Right forelimb (tissue), 1 donor: ENCODE measurements at places on chromosomes 12 and 14.

DNA sequence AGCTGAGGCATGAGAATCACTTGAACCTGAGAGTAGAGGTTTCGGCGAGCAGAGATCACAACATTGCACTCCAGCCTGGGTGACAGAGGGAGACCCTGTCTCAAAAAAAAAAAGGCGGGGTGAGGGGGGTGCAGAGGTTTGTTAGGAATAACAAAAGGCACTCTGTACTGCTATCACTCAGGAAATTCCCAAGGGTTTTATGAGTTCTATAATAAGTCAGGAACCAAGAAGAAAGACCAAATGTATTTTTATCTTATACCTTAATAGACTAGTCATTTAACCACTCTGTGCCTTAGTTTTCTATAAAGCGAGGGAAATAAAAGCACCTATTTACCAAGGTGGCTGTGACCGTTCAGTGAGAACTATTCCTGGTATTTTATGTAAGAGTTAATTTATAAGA is 319.2 kb downstream of the GPHN start:
- DNase-seq, result no peak

DNA sequence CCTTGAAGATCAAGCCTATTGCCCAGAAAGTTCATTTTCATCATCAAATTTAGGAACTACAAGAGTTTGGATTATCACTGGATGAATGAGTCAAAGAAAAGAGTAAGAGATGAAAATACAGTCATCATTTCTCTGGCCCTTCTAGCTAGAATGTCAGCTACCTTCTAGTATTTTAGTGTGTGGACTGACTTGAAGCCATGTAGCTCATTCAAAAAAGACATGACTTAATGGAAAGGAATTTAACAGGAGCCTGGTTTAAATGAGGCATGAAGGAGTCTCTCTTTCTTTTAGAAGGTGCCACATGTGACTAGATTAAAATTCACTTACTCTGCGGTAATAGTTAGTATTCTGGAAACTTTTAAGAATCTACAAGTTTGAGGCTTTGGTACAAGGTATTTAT is 7.1 kb downstream of the PTHLH start:
- DNase-seq, result no peak

DNA sequence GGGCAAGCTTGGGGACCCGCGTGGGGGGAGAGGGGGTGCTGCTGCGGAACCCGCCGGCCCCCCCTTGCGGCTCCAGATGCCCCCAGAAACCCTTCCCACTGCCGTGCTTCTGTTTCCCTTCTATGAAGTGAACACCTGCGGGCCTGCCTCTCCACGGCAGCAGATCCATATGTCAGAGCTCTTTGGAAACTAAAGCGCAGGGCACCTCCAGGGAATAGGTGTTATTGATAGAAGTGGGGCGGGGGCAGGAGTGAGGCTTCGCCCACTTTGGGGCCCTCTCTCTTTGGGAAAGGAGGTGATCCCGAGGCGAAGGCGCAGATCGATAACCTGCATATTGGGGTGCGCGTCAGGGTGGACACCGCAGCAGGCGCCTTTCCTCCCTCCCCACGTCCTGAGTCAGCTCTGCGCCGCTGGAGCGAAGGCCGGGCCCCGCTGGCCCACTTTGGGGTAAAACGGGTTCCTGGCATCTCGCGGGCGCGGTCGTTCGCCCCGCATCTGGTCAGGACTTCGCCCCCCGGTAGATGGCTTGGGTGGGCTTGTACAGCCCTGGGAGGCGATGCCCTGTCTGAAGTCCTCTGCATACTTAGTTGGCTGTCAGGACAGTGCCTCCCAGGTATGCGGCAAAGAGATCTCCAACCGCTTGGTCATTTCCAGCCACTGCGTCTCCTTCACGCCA is 524 bp downstream of the KMT5A start:
- DNase-seq, result no peak

DNA sequence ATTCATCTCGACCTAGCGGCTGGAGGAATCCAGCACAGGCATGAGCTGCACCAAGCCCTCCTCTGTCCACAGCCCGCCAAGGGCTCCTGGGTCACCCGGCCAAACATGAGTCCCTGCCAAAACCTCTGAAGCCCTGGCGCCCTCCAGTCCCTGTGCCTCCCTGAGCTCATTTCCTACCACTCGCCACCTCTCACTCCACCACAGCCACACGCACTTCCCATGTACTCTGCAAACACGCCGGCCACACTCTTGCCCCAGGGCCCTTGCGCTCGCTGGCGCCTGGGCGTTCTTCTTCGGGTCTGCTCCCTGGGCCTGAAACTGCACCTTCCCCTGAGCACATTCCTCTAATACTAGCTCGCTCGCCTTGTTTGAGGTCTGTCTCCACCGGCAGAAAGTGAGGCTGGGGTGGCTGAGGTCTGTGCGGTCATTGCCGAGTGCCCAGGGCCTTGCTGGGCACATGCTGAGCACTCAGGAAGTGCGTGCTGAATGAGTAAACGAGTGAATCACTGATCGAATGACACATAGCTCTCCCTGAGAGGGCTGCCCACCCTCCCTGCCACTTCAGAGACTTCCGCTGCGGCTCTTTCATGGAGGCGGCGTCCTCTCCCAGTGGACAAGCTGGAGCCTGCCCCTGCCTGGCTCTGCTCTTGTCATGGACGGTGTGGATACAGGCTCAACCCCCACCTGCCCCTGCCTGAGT is 33.7 kb upstream of the DLK1 start:
- no peak for DNase-seq

DNA sequence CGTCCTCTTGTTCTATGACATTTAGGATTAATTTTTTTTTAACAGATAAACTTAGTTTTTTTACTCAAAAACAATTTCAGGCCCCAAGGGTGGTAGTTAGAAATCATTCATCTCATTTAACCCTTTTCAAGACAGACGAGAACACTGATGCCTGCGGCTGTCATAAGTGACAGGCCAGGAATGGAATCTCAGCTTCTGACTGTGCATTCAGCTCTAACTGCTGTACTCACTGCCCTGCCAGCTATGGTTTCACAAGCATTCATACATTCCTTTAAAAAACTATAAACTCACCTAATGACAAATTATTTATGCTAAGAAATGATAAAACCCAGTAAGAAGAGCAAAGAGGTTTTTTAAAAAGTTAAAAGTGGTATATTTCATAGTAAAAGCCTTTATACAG is 8.8 kb downstream of the DENND5B start:
- DNase-seq, result no peak

GRCh38 chr12:131785763-131786330 is 42.3 kb upstream of the MMP17 start:
- DNase-seq, result no peak

DNA sequence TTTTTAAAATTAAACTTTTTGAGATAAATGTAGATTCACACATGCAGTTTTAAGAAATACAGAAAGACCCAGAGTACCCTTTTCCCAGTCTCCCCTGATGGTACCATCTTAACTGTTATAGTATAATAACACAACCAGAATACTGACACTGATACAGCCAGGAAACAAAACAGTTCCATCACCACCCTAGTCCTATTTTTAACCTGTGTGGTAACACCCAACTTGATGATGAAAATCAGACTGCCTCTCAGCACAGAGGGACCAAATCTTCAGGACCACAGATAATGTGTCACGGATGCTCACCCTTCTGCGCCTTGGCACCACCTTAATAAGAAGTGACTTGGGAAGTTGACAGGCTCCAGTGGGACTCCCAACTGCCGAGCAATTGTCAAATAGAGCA is 18.1 kb downstream of the FBXO21 start:
- DNase-seq, result no peak

GRCh38 chr12:128695697-128696096 is 128.1 kb downstream of the SLC15A4 start:
- DNase-seq, result no peak

- DNase-seq, result peak; percentile 88
Observed at GRCh38 chr14:77799863-77800730, at the start of gene ADCK1. TSS of gene ADCK1 (plus strand) at chr14:77800109. CDS start at chr14:77818979, 18,870 bp downstream.

DNA sequence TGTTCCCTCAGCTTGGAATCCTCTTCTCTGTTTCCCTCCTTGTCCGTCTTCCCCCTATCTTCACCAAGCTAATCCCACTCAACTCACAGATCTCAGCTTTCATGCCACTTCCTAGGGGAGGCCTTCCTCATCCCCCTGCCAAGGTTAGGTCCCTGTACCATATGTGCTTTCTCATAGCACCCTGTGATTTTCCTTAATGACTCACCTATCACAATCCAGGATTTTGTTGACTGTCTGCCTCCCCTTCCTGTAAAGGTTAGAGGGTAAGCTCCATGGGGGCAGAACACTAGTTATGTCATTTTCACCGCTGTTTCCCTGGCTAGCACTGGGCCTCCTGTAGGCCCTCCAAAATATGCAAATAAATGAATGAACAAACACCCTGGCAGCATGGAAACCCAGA is 57.6 kb downstream of the CRADD start:
- DNase-seq, result no peak

DNA sequence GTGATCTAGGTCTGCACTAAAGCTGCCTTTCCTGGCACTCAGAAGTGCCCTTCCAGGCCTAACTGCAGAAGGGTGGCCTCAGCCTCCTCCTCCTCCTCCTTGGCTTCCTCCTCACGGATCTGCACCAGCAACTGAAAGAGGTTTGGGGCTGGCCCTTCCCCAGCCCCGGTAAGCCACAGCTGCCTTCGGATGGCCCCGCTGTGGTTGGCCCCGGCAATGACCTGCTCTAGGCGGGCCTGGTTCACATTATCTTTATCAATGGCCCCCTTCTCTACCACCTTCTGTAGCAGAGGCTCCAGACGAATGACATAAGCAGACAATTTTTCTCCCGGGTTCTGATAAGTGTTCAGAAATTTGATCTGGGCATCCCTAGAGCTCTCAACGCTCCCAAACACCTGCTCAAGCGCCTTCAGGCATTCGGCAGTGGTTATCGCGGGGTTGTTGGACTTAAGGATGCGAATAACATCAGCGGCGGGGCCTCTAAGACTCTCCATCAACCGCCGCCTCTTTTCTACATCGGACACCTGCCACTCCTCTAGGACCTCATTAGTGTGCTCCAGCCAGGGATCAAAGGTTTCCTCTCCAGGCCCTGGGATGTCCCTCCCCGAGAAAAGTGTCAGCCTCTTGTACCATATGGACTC is 1.5 kb downstream of the PNMA1 start:
- no peak for DNase-seq

DNA sequence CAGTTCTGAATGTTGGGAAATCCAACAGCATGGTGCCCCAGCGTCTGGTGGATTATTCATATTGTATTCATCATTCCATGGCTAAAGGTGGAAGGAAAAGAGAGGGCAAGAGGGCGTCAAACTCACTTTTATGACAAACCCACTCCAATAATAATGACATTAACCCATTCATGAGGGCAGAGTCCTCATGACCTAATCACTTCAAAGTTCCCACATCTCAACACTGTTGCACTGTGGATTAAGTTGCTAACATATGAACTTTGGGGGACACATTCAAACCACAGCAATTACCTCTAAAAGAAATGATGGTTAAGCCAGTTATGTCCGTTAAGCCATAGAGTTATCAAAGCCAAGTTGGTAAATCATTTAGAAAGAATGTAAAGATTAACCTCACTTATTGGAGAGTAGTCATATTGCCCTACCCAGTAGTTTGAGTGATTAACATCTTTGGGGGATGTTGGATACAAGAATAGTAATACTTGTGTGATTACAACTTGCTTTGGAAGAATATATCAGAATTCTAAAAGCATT is 212.4 kb upstream of the FLRT2 start:
- DNase-seq, result no peak

- DNase-seq, result no peak
Observed at GRCh38 chr12:51777457-51777856, 71.1 kb downstream of the FIGNL2 start.

DNA sequence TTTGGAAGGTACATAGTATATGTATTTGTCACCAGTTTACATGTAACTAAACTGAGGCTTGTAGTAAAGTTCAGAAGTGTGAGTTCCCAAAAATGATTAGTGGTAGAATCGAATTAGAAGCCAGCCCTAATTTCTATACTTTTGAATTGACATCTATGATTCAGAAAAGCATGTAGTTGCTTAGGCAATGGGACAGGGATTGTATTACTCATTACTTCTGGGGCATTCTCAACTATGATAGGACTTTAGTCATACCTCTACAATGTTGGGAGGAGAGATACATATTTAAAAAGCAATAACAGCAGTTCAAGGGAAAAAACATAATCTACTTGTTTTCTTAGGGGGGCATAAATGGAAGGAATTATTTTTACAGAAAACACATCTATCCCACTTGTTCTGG is 277.9 kb upstream of the E2F7 start:
- DNase-seq, result no peak

- no peak for DNase-seq
Observed at GRCh38 chr12:128613837-128614590, 209.7 kb downstream of the SLC15A4 start.

DNA sequence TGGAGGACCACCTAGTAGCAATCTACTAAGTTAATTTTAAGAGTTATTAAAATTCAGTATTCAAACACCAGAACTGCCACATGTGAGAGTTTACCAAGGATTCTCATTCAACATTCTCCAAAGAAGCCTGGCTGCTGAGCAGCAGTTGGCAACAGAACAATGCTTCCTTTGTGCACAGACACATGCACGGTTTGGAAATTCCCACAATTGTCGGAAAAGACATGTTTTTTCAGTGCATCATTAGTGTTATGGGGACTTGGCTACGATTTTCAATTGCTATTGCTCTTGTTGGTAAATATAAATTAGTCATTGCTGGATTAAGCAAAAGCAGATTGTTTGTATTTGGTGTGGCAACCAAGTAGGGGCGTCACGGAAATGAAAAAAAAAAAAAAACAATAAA is 22.2 kb downstream of the ST8SIA1 start:
- DNase-seq, result no peak

GRCh38 chr14:102893452-102893851 is 29.0 kb upstream of the AMN start:
- DNase-seq, result peak; percentile 59

GRCh38 chr14:95238487-95239298 is 81.0 kb downstream of the CLMN start:
- no peak for DNase-seq

DNA sequence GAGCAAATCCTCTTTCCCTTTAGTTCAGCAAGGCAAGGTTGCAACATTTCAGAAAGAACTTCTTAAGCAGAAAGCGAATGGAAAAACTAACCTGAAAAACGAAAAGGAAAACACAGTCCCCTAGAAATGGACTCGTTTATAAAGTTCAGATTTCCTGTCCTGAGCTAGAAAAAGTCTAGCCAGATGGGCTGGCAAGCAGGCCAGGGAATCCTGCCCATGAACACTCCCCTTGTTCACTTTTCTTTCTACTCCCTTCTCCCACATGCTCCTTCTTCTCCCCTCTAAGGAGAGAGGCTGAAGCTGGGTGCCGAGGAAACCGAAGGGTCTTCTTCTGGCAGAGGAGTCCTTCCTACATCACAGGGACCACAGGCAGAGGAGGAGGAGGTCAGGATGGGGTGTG is 27.1 kb downstream of the LTBP2 start:
- DNase-seq, result no peak

- peak; percentile 68 for DNase-seq
Observed at GRCh38 chr14:58639842-58640484, 2.2 kb downstream of the DACT1 start.

DNA sequence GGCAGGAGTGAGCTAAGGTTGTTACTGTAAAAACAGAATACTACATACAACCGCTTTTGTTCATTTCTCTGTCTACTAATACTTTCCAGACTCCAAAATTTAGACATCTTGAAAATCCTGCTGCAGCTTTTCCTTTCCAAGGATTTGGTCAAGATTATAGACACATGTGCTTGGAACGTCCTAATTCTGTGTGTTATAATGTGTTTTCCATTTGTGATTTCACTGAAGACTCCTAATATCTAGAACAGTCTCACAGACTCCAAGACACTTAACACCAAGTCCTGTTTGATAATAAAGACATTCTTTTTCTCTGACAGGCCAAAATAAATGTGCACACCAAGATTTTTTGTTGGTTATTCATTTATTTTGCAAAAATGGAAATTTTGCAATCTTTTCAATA is 41.8 kb upstream of the TMTC2 start:
- DNase-seq, result no peak
